Calu3 (cell line): ENCODE measurements at places on chromosomes 2 and 18. TPM values are rescaled to one million over a fixed set of nuclear protein-coding genes. Genes with fewer than 3 reads are reported as not detected.

- peaks cover 19% of the 10 kb centered on the region for H3K4me1 ChIP-seq
- no peak overlapping the region for H3K4me3 ChIP-seq
- H3K27ac ChIP-seq = no peak overlapping the region
- no peak for DNase-seq
- H3K27me3 ChIP-seq = peaks cover 14% of the 10 kb centered on the region
- no peaks in the 10 kb centered on the region for H3K36me3 ChIP-seq
These were observed 173.7 kb downstream of the ACKR3 start for GRCh38 chr2:236743039-236743920.

DNA sequence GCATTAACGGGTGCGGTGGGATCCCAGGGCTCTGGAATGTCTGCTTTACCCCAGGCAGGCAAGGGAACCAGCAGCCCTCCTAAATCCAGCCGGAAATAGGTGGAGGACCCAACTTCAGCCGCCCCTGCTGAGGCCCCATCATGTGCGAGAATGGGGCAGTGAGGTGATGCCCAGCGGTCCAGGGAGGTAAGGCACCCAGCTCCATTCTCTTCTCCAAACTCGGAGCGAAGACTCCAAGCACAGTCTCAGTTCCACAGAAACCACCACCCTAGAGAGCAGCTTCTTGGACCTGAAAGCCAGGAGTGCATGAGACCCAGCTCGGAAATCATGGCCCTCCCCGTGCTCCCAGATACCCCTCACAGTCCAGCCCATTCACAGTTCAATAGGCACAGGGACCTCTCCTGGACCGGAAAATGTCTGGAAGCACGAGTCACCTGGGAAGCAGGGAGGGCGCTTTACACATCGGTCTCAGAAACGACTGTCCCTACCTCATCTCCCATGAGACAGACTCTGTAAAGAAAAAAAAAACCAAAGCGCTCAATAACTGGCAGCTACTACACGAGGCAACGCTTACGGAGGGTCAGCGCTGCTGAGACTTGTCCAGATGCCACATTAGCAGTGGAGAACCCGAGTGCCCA is 2.0 kb downstream of the SDC1 start:
- H3K27me3 ChIP-seq = no peaks in the 10 kb centered on the region
- H3K27ac ChIP-seq = no peak overlapping the region
- peaks cover 38% of the 10 kb centered on the region for H3K4me1 ChIP-seq
- DNase-seq = peak; percentile 19

GRCh38 chr2:46871976-46872381 is 43.6 kb downstream of the MCFD2 start:
- H3K27ac ChIP-seq = no peak overlapping the region
- H3K36me3 ChIP-seq = no peaks in the 10 kb centered on the region
- no peak overlapping the region for H3K4me3 ChIP-seq
- H3K27me3 ChIP-seq = no peaks in the 10 kb centered on the region
- peaks cover 14% of the 10 kb centered on the region for H3K4me1 ChIP-seq

DNA sequence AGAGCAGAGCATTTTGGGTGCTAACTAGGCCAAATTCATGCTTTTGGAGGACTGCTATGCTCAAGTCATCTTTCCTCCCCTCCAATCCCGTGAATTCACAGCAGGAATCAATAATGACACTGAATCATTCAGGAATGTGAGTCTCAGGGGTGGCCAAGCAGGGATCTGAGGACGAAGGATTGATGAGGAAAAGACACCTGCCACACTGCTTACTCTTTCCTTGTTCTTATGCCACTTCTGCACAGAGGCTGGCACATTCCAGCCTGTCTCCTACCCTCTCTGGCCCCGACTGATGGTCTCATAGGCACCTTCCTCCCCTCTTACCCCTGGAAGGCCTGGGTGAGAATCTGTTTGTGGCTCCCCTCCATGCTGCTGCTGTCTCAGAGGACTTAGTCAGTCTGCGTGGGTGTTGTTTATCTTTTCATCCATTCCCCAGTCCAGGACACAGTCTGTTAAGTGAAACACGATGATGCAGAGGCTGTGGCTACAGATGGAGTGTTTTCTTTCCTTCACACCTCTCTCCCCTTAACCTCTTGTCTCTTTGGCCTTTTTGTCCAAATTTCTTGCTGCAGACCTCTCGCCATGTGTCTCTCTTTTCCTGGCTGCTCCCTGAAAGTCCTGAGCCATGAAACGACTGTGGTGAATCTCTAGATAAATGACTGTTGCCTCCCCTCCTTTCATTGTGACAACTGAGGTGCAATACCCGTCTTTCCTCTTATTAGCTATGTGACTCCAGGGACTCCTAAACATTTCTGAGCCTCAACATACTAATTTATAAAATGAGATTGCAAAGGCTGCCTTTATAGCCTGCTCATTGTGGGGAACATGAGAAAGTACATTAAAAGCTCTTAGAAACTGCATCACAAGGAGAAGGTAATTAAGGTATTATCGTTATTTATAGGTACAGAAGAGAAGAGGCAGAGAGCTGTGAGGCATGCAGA is 86.9 kb downstream of the RDH14 start:
- H3K4me3 ChIP-seq = no peak overlapping the region
- no peak for DNase-seq
- H3K4me1 ChIP-seq = no peaks in the 10 kb centered on the region

DNA sequence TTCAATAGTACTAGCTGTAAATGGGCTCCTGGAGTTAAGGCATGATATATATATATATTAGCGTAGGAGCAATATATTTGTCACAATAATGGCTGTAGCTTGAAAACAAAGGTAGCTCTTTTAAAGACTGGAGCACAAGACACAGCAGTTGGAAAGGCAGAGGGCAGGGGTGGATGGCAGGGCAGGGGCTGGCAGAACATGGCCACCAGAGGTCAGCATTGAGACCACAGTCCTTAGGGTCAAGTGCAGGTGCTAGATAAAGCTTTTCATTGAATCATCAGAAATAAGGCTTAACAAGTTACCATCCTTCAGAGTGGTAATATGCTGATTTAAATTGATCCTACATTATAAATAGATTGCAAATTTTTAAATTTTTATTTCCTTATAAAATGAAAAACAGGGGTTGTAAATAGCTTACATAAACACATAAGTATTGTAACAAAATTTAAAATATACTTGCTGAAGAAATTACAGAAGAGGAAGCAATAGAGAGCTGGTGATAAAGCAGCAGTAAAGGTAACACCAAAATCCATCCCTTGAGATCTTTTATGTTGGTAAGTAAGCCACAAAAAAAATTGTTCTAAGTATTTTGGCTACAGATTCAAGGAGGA is 161.2 kb upstream of the PIEZO2 start:
- H3K4me1 ChIP-seq = no peaks in the 10 kb centered on the region
- no peaks in the 10 kb centered on the region for H3K36me3 ChIP-seq
- no peak overlapping the region for H3K4me3 ChIP-seq
- peaks cover 8% of the 10 kb centered on the region for H3K27me3 ChIP-seq

GRCh38 chr2:127226520-127227263 is 6.6 kb upstream of the CYP27C1 start:
- H3K4me3 ChIP-seq = peak overlapping the region; percentile 44
- peaks cover 32% of the 10 kb centered on the region for H3K27me3 ChIP-seq
- DNase-seq = peak; percentile 85
- peak overlapping the region; percentile 21 for H3K27ac ChIP-seq

ABCG5 gene
- total RNA-seq = 0.66 and 1.0 TPM in 2 replicates

ABCB11 gene
- total RNA-seq = 1.3 and 2.1 TPM in 2 replicates

NPHP1 gene
- total RNA-seq = 6.4 and 7.3 TPM in 2 replicates

NGEF gene
- total RNA-seq = 1.3 and 1.7 TPM in 2 replicates

NEURL3 gene
- 18.5 and 19.7 TPM in 2 replicates for total RNA-seq

FRZB gene
- total RNA-seq = 0.20 and 0.21 TPM in 2 replicates

GALNT14 gene
- 50.3 and 61.9 TPM in 2 replicates for total RNA-seq
